ENCODE measurements at places on chromosomes 16 and 17. TPM values are rescaled to one million over a fixed set of nuclear protein-coding genes. Genes with fewer than 3 reads are reported as not detected.

The CD300A gene
- 28.0 TPM for polyA plus RNA-seq

The C16orf90 gene
- not detected for polyA plus RNA-seq

The SGCA gene
- polyA plus RNA-seq, result 2.9 TPM

The HOXB1 gene
- not detected for polyA plus RNA-seq

The SHISA9 gene
- polyA plus RNA-seq, result not detected

The SP6 gene
- polyA plus RNA-seq, result not detected

The OTOA gene
- not detected for polyA plus RNA-seq

The ANKS4B gene
- not detected for polyA plus RNA-seq

The ADAP2 gene
- 5.0 TPM for polyA plus RNA-seq

The CCDC200 gene
- 3.0 TPM for polyA plus RNA-seq

The GUCY2D gene
- 0.18 TPM for polyA plus RNA-seq

The KRTAP9-8 gene
- not detected for polyA plus RNA-seq

The ASPHD1 gene
- polyA plus RNA-seq, result not detected

The EXOC3L1 gene
- not detected for polyA plus RNA-seq

The MYL11 gene
- 1.7 TPM for polyA plus RNA-seq

The ITPRIPL2 gene
- polyA plus RNA-seq, result 4.7 TPM

The RFFL gene
- polyA plus RNA-seq, result 28.9 TPM

The FAM234A gene
- polyA plus RNA-seq, result 31.5 TPM

The ZNF768 gene
- 12.7 TPM for polyA plus RNA-seq

The GRIN2A gene
- polyA plus RNA-seq, result not detected

The TMEM238L gene
- not detected for polyA plus RNA-seq

The HSPB9 gene
- polyA plus RNA-seq, result 0.15 TPM

The CTRB2 gene
- not detected for polyA plus RNA-seq

The PRR29 gene
- polyA plus RNA-seq, result 3.2 TPM

The ETV4 gene
- not detected for polyA plus RNA-seq

The CD7 gene
- 4.4 TPM for polyA plus RNA-seq

The IGSF6 gene
- polyA plus RNA-seq, result 0.31 TPM

The RND2 gene
- polyA plus RNA-seq, result 0.05 TPM

The PABPN1L gene
- polyA plus RNA-seq, result not detected

The HSD17B1 gene
- 0.39 TPM for polyA plus RNA-seq

The GP1BA gene
- 0.26 TPM for polyA plus RNA-seq

The SLC2A4 gene
- polyA plus RNA-seq, result not detected

The GPRC5C gene
- polyA plus RNA-seq, result 0.18 TPM

The KRT222 gene
- polyA plus RNA-seq, result not detected

The SLC38A8 gene
- not detected for polyA plus RNA-seq

The SPN gene
- 11.0 TPM for polyA plus RNA-seq

The MLX gene
- 44.8 TPM for polyA plus RNA-seq

The NPIPB12 gene
- 11.7 TPM for polyA plus RNA-seq

The DHRS7C gene
- not detected for polyA plus RNA-seq

The STH gene
- polyA plus RNA-seq, result not detected

The PPP1R27 gene
- polyA plus RNA-seq, result not detected
